Activated CD4-positive, alpha-beta T cell treated with anti-CD3 and anti-CD28 coated beads for 24 hours (primary cell): ENCODE measurements at places on chromosomes 12 and 14.

DNA sequence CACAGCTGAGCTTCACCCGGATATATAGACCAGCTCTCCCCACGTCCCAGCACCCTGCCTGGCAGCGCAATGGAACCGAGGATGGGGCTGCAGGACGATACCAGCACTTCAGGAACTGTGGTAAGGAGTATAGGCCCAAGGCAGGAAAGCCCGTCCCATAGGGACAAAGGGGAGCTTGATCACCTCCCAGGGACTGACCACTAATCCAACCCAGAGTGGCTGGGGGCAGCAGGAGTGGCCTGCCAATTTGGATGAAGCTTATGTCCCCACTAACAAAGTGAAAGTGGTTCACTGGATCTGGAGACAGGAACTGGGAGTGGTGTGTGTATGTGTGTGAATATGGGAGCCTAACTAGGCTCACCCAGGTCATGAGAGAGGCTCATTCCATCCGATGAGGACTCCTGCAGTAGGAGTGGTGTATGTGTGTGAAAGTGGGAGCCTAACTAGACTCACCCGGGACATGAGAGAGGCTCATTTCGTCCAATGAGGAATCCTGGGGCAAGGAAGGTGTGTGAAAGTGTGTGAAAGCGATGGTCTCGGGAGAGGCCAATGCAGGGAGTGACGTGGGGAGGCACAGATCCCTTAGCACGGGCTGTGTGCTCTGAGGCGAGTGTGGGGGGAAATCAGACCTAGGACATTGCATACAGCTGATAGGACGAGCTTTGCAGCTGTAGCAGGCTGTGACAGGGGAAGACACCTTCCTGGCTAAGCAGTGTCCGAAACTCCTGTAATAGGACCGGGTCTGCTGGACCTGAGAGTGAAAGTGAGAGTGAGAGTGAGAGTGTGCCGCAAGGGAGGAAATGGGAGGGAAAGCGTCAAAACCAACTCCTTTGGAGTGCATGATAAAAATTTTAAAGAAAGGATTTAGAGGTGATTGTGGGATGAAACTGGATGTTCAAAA is 25.7 kb downstream of the KLRK1 start:
- no peak for DNase-seq

- no peak for DNase-seq
Measured at GRCh38 chr12:50309950-50310349, 26.6 kb upstream of the LIMA1 start.

GRCh38 chr12:590206-590750 is 73.0 kb downstream of the NINJ2 start:
- DNase-seq, result no peak

- DNase-seq, result no peak
Measured at GRCh38 chr14:104396682-104397470, 182.7 kb upstream of the C14orf180 start.

DNA sequence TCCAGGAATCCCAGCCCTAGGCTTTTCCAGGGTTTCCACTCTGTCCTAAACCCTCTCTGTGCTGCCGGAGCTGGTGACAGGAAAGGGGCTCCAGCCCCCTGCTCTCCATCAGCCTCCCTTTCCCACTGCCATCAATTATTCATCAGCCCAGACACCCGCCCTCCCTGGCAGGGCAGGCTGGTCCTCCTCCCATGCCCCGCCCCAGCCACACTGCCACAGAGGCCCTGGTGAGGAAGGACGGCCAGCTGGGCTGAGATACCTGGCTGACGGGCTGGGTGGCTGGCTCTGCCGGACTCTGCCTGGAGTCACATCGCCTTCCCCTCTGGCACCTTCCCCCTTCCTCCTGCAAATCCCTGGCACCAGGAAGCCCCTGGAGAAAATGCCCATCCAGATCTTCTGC is 11.9 kb upstream of the SMARCD1 start:
- DNase-seq, result no peak

DNA sequence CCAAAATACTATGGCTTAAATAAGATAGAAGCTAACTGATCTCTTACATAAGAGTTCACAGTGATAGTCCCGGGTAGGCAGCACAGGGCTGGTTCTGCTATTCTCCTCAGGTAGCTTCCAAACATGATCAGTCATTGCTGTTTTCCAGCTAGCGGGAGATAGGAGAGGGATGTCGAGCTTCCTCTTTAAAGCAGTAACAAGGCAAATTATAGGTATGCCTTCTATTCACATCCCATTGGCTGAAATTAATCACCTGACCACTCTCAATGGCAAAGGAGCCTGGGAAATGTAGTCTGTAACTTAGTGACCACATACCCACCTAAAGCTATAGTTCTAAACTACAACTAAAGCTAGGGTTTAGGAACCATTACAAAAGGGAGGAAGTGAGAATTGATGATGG is 34.5 kb upstream of the VRK1 start:
- no peak for DNase-seq

- DNase-seq, result no peak
Measured at GRCh38 chr14:103022685-103023044, 34.7 kb downstream of the CDC42BPB start.

DNA sequence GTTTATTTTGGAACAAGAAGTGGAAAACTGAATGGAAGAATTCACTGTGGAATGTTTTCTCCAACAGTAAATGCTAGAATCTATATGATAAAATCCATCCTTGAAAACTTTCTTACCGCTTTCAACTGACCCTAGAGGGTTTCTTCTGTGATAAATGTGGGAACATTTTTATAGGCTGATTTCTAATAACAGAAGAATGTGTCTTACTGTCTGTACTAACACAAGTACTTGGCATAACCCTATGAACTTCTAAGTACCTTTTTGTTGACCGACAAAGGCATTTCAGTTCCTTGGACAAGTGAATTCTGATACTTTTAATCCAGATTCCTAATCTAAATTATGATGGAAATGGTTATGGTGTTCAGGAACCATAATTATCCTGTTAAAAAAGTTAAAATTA is 1109.7 kb upstream of the FLRT2 start:
- no peak for DNase-seq

DNA sequence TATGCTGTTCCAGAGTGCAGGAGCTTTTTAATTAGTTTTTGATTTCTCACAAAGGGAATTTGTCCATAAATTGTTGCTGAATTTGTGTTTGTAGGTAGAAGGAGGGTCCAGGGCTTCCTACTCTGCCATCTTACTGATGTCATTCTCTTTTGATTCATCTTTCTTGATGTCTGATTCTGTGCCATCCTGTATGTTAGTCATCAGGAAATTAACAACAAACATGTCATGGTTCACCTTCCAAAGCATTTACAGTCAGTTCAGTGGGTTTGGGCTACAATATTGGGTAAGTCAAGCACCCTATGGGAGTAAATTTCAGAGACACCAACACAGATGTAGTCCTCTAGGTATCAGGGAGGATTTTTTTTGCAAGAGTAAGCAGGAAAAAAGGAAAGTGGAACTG is 135.2 kb upstream of the SLC38A2 start:
- no peak for DNase-seq

DNA sequence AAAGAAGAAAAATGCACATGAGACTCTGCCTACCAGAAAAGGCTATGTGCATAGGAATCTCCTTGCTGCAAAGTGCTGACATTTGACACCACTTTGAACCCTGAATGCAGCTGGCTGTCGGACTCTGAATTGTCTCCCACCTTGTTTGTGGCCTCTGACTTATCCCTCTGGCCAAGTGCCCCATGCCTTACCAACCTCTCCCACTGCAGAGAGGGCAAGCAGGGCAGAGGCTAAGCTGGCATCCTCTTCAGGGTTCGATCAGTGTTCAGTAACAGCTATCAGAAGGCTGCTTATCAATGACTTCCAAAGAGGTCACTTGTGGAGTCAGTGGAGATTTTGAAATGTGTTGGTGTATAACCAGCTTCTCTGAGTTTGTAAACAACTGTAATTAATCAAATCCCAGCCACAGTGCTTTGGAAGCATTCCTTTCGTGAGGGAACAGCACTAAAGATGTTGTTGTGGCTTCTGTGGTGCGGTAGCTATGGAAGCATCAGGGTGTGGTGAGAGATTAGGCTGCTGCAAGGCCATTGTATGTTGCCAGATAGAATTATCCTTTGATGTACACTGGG is 22.6 kb upstream of the BMP4 start:
- DNase-seq, result no peak

DNA sequence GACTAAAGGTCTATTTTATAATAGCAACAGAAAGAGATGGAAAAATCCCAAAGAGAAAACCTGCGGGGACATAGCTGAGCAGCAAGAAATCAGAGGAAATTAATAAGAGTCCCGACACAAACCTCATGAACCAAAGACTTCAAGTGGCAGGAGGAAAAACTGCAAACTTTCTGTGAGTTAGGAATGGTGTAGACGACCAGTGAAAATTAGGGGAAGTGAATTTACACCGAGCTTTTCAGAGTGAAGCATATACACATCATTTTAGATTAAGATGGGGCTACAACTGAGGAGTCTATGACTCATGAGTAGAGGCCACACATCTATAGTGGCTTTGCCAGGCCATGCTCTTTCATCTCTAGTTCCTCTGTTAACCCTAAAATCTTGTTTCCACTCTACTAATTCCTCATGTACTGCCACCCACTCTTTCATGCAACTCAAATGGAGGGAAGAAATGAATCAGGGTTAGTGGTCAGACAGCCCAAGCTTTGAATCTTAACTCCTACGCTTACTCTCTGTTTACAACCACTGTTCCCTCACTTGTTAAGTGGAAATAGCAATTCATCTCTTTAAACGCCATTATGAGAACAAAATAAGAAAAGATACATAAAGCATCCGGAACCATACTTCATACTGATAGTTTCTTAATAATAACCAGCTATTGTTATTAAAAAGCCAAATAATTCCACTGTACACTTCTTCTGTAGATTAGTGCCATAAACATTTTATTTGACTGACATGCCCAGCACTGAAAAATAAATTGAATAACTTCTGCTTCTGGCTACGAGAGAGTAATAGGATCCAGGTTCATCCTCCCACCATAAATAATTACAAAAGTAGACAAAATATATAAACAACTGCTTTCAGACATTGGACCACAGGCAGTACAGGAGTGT is 219.3 kb downstream of the RMST start:
- DNase-seq, result no peak

GRCh38 chr14:22536853-22537338 is 52.1 kb downstream of the DAD1 start:
- peak; percentile 71 for DNase-seq

- no peak for DNase-seq
Measured at GRCh38 chr12:32136404-32136803, 29.8 kb downstream of the BICD1 start.

- DNase-seq, result no peak
Measured at GRCh38 chr14:79510659-79511058, 700.6 kb downstream of the DIO2 start.

GRCh38 chr12:70032076-70032475 is 207.0 kb downstream of the MYRFL start:
- DNase-seq, result no peak

- DNase-seq, result peak; percentile 62
Measured at GRCh38 chr12:53219292-53219955, 12.4 kb upstream of the ITGB7 start.

GRCh38 chr12:129902371-129903091 is 1.3 kb downstream of the TMEM132D start:
- DNase-seq, result no peak

DNA sequence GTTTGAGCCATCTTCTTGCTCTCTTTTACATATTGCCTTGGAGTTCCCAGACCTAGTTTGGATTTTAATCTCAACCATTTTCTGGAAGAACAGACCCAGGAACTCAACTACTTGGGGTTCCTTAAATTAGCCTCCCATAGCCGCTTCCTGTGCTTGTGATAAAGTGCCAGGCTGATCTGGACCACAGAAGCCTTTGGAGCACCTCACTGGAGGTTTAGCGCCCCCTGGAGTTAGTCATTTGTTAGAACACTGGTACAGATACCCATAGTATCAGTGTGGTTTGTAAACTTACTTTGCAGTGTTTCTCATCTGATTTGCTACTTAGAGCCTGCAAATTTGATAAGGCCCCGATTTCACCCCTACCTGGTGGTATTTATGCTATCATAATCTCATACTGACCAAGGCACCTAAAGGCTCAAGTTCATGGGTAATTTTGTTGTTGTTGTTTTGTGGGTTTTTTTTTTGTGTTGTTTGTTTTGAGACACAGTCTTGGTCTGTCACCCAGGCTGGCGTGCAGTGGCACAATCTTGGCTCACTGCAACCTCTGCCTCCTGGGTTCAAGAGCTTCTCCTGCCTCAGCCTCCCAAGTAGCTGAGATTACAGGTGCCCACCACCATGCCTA is 3.7 kb downstream of the UNC119B start:
- DNase-seq, result peak; percentile 79

GRCh38 chr12:120971299-120972180 is 6.8 kb upstream of the HNF1A start:
- peak; percentile 4 for DNase-seq

- DNase-seq, result no peak
Measured at GRCh38 chr14:39422243-39422642, 10.0 kb downstream of the FBXO33 start.

- DNase-seq, result no peak
Measured at GRCh38 chr12:47410383-47410782, 295.4 kb downstream of the RPAP3 start.

GRCh38 chr14:69860221-69860620 is 19.0 kb upstream of the SMOC1 start:
- no peak for DNase-seq

- DNase-seq, result no peak
Measured at GRCh38 chr12:89117448-89118034, 234.8 kb downstream of the DUSP6 start.

- DNase-seq, result no peak
Measured at GRCh38 chr14:96582411-96582961, 80.3 kb downstream of the PAPOLA start.

DNA sequence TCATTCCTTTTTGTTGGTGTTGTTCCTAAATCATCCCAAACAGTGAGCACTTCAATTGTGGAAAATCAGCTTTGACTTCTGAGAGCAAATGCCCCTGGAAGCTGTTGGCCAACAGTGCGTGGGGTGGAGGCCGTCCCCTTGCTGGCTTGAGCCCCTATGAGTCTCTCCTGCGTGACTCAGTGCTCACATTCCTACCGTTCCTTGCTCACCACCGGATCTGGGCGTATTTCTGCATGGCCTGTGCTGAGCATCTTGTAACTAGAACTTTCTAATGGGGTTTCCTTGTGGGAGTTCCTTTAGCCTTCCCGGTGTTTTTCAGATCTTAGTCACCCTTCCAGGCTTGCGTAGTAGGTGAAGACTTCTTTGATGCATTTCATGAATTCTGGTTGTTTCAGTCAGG is 14.7 kb downstream of the SERPINA1 start:
- no peak for DNase-seq

DNA sequence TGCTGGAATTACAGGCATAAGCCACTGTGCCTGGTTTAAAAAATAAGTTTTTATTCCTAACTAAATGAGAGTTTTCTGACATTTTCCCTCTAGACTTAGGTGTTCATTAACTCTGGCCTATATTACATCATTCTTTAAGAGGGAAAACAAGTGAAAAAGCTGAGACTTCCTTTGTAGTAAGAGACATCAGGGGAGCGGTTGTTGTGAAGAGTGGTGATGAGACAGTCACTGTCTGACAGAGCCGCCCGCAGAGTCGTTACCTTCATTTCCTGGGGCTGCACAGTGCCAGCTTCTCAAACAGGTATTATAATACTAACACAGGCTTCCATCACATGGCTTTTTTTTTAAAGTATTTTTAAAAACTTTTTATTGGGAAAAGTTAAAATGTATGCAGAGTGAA is 19.7 kb upstream of the TDRD9 start:
- no peak for DNase-seq
